ENCODE measurements at places on chromosomes 7 and 10.

GRCh38 chr7:121610243-121610642 is 214.1 kb upstream of the FAM3C start:
- no peak for DNase-seq

DNA sequence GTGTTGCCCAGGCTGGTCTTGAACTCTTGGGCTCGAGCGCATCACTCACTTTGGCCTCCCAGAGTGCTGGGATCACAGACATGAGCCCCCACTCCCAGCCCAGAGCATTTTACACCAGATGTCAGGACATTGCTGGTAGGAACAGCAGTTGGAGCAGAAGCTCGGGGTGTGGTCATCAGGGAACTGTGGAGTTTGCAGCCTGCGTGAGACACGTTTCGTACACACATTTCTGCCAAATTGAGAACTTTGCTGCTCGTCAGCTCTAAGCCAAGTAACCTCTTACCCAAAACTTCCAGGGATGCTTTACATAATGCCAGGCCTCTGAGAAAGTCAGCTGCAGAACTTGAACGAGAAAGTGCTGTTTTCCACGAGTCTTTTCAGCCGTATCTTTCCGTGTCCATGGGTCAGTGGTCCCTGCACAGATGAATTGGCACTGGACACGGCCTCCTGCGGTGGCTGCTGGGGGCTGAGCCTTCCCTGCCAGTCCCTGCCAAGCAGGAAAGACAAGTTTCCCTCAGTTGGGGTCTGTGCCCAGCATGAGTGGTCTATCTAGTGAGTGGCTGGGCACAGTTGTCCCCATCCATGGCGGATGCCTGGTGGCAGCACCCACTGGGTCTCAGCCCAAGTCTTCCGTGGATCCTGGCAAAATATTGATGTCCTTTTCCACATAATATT is 54.4 kb downstream of the DNAJB6 start:
- no peak for DNase-seq

DNA sequence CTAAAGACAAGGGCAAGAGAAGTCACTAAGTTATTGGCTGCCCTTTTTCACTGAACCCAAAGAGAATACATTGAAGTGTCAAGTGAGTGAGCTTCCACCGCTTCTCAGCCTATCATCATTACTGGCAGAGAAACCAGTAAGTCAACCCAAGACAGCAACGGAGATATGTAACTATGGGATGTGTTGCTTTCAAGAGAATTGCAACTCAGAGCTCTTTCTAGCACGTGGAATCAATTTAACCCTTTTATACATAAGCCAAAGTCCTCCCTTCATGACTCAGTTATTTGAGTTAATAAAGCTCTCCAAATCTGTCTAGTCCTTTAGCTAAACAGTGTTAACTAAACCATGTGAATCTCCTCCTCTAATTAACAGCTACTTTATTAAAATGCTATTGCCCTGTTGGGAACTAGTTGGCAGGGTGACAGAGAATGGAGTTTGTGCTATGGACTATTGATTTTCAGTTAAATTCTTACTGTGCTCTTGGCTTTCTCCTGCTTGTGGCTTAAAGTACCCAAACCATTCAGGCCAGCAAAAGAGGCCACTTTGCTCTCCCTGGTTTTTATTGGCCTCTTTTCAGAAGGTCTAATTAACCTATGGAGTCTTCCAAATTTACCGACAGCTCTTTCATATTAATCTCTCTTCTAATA is 287.7 kb downstream of the NRG3 start:
- no peak for DNase-seq

- no peak for DNase-seq
These were observed 49.0 kb downstream of the PSMC2 start for GRCh38 chr7:103396471-103396870.

- DNase-seq: no peak
These were observed 73.3 kb upstream of the RHEB start for GRCh38 chr7:151592868-151593486.

GRCh38 chr10:11448545-11449244 is 162.8 kb downstream of the USP6NL start:
- DNase-seq: no peak

- DNase-seq: no peak
These were observed 145.0 kb upstream of the ZMIZ1 start for GRCh38 chr10:78923647-78924318.

- no peak for DNase-seq
These were observed 43.2 kb downstream of the RBAK start for GRCh38 chr7:5088906-5089305.

DNA sequence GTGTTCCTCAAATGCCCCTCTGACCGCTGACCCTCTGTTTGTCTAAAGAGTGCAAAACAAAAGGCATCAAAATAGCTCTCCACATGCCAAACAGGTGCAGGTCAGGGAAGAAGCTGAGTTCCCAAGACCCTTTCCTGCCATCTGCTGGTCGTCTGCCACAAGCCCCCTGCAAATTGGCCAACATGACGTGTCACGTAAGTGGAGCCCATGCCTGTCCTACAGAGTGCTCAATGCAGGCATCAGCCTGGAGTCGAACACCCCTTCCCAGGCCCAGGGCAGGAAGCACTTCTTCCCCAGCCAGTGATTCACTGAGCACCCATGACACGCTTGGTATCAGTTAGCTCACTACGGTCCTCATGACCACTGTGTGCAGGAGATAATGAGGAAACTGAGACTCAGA is 14.1 kb downstream of the TMEM72 start:
- DNase-seq: no peak
